ENCODE measurements at places on chromosomes 7 and 10. TPM values are rescaled to one million over a fixed set of nuclear protein-coding genes. Genes with fewer than 3 reads are reported as not detected.

Gene ORC5
- total RNA-seq = 14.2 TPM

Gene ARHGEF5
- total RNA-seq = 10.1 TPM

Gene PNLIPRP3
- not detected for total RNA-seq

Gene CRTAC1
- not detected for total RNA-seq
